ENCODE measurements at places on chromosomes 3 and 15.

- no peak for DNase-seq
Measured at GRCh38 chr3:11494131-11494916, 149.4 kb downstream of the VGLL4 start.

DNA sequence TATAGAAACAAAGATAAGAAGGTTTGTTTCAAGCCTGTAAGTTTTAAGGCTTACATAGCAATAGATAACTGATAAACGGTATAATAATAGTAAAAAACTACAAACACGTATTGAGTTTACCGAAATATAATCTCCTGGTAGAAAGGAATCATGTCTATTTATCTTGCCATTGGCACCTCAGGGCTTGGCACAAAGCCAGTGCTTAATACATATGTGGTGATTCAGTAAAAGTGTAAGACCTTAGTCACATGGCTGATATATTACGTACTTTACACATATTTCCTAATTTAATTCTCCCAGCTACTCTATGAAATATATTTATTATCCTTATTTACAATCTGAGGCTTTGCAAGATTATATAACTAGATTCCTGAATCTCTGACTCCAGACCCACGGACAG lies 32.0 kb upstream of the SLCO3A1 start:
- no peak for DNase-seq

- DNase-seq, result no peak
Measured at GRCh38 chr15:69535101-69535638, 82.6 kb downstream of the RPLP1 start.

DNA sequence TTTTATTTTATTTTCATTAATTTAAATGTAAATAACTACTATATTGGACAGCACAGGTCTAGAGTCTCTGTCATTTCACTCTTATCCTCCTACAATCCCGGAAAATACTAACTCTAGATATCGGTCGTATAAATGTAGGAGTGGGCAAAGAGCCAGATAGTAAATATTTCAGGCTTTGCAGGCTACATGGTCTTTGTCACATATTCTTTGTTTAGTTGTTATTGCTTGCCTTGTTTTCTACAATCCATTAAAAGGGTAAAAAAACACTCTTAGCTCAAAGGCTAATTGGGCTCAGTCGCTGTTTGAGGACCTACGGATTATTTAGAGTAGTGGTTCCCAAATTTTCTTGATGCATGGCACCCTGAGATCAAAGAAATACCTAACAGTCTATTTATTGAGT lies 1.7 kb downstream of the KNL1 start:
- no peak for DNase-seq

- DNase-seq, result no peak
Measured at GRCh38 chr15:59355730-59356129, 16.9 kb downstream of the MYO1E start.

GRCh38 chr3:18027161-18027939 lies 284.9 kb upstream of the TBC1D5 start:
- DNase-seq, result no peak

DNA sequence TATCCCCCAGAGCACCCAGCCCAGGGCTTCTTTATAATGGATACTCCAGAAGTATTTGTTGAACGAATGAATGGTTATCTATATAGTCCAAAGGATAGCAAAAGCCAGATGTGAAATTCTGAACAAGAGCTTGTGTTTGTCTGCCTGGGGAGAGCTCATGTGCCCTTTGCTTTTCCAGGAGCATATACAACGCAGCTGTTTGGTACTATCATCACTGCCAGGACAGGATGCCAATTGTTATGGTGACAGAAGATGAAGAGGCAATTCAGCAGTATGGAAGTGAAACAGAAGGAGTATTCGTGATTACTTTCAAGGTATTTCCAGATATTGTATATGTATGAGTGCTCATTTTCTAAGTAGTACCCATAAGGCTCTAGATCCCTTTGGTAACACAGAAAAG lies 15.2 kb downstream of the DIS3L start:
- no peak for DNase-seq

GRCh38 chr3:53673722-53674350 lies 172.4 kb downstream of the CHDH start:
- DNase-seq, result no peak

- no peak for DNase-seq
Measured at GRCh38 chr3:26202169-26202568, 412.3 kb downstream of the OXSM start.

DNA sequence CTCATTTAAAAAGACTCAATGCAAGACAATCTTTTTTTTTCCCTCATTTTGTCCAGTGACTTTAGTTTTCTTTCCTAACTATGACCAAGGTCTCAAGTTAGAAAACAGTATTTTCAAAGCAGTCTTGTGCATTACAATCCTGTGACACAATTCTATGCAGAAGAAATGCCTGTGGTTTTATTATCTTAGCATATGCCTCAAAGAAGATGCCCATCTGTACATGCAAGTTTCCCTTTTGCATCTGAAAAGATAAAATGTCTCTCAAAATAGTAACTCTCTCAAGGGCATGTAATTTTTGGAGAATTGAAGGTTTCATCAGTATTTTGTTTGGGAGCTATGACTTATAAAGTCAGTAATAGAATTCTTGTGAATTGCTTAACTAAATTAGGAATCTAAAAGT lies 292.0 kb upstream of the SUCLG2 start:
- no peak for DNase-seq

DNA sequence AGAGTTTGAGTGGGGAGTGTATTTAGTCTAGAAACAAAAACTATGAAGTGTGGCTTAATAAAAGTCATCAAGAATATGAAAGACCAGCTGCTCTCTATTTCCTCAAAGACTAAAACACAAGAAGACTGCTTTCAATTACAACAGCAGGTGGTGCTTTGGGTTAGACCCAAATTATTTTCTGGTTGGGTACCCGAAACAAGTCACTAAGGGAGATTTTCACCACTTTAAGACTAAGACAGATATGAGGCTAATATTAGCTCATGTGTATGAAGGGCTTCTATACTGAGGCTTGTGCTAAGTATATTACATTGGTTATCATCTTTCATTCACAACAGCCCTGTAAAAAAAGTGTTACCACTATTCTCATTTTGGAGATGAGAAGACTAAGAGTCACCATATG lies 43.1 kb downstream of the COL8A1 start:
- no peak for DNase-seq

DNA sequence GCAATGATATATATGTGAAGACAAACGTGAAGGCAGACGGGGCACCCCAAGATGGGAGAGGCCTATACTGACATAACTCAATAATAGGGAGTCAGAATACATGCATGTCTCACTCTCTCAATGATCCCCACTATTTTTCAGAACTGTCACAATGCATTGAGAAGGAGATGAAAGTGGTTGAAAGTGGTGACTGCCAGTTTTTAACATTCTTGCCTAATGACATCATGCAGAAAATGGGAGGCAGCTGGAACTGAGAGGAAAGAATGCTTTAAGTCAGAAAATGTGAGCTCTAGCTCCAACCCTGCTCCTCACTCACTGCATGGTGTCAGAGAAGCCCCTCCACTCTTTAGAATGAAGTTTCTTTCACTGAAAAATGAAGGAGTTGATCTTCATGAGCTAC lies 55.3 kb upstream of the P2RY1 start:
- no peak for DNase-seq

DNA sequence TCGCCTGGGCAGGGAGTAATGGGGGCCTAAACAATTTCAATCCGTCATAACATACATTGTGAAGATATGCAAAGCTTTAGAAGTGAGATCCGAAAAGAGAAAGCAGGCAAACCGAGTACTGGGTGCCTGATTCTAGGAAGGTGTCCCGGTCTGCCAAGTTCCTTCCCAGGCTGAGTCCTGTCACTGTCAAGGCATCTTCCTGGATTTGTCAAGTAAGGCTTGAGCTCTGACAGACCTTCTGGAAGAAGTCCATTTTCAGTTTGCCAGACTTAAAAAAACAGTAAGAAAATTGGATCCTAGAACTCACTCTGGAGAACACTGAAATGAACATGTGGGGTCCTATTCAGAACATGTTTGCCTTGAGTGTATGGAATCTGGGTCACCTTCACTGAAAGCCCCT lies 253.9 kb downstream of the RORA start:
- DNase-seq, result no peak

GRCh38 chr3:184388936-184389230 lies 9.0 kb downstream of the CHRD start:
- DNase-seq, result no peak

DNA sequence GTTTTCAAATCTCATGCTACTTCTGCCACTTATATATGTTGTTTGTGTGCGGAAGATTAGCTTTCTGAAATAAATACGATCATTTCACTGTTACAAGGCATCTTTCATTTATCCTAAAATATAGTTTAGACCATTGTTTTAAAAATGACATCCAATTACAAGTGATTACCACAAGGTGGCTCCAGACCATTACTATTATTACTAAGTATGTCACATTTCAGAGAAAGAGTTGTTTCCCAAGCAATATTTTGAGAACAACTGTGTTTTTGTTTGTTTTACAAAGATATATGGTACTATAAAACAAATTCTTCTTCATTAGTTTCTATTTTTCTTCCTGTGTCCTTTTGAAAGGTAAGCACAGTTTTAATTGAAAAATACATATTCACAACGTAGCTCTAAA lies 136.0 kb upstream of the RAP2B start:
- DNase-seq, result no peak

DNA sequence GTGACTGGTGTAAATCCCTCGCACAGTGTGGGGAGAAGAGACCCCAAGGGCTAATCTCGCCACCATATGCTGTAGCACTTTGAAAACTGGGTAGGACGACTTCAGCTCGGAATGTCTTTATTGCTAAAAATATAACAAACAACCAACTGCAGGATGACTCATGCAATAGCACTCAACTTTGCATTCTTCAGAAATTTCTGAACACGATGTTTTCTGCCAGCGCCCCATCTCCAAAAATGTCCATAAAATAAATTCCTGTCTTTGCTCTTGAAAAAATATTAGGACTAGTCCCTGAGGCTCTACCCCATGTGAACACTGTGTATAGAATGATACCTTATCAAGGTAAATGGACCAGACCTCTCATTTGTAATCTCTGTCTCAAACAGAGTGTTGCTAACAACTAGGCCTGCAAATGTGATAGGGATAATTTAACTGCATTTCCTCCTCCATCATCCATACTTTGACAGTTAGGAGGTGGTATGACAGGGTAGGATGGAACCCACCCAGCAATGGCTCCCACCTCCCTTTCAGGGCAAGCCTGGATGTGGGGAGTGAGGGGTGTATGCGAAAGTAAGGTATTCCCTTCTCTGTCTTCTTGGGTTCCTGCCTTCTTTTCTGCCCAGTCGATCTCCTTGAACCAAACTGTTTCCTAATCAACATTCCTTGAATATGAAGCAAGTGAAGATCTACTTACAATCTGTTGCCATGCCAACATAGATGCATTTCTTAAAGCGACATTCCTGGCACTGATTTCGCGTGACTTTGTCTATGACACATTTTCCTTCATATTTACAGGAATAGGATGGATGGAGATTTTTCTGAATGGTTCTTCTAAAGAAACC lies 201.1 kb downstream of the NR1D2 start:
- no peak for DNase-seq
